ENCODE measurements at places on chromosomes 3 and 15.

DNA sequence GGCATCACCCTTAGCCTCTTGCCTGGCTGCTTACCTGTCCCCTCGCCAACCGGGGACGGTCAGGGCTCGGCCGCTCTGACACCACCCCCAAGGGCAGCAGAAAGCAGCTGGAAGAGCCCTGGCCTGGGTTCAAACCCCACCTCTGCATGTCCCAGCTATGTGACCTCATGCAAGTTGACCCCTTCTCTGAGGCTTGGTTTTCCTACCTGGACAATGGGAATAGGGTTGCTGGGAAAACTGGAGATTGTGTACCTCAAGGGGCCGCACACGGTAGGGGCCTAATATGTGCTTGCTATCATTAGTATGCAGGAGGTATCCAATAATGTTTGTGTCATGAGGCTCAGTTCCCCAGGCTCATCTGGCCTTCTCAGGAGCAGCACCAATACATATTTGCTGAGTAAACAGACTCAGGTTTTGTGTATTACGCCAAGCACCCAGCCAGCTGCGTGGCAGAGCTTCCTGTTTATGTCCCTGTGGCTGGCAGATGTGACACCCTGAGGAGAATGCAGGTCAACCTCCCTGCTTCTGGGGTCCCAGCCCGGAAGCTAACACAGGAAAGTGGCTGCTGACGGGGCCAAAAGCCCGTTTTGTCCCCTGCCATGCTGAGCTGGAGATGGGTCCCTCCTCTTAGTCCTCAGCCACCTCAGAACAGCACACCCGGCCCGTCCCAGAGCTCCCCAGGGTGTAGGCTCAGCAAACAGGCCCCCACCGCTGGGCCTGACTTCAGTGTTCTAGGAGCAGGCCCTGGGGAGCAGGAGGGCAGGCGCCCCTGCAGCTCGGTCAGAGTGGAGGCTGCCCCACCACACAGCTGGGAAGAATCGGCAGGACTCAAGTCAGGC lies 29.7 kb downstream of the PLXND1 start:
- DNase-seq: no peak

- no peak for DNase-seq
Measured at GRCh38 chr15:74994236-74994635, 1.1 kb upstream of the SCAMP5 start.

- DNase-seq: no peak
Measured at GRCh38 chr3:174498638-174499037, 360.5 kb upstream of the NAALADL2 start.

GRCh38 chr15:33236841-33237509 lies 42.5 kb upstream of the FMN1 start:
- DNase-seq: no peak

GRCh38 chr3:160184655-160185054 lies 40.6 kb upstream of the C3orf80 start:
- no peak for DNase-seq

DNA sequence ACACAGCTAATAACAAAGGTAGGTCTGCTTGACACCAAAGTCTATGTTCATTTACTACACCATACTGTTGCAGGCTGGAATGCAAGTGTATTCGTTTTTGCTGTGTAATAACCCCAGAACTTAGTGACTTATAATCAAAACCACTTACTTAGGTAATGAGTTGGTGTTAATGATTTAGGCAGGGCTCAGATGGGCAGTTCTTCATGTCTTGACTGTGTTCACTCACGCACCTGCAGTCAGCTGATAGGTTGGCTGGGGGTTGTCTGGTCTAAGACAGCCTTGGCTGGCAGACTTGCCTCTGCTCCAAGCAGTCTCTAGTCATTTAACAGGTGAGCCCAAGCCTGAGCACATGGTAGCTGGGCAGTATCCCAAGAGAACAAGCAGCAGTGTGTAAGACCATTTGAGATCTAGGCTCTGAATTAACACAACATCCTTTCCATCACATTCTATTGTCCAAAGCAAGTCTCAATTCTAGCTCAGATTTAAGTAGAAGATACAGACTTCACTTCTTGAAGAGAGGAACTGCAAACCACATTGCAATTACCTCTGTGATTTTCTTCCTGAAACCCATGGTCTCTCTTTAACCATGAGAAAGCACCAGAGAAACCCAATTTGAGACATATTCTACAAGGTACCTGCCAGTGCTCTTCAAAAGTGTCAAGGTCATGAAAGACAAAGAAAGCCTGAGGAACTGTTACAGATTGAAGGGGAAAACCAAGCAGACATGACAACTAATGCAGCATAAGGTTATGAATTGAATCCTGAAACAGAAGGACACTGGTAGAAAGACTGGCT lies 13.3 kb upstream of the DCLK3 start:
- no peak for DNase-seq

- DNase-seq: no peak
Measured at GRCh38 chr3:4599612-4600011, 106.5 kb downstream of the ITPR1 start.

GRCh38 chr3:146817704-146818103 lies 212.6 kb upstream of the PLSCR5 start:
- DNase-seq: no peak

DNA sequence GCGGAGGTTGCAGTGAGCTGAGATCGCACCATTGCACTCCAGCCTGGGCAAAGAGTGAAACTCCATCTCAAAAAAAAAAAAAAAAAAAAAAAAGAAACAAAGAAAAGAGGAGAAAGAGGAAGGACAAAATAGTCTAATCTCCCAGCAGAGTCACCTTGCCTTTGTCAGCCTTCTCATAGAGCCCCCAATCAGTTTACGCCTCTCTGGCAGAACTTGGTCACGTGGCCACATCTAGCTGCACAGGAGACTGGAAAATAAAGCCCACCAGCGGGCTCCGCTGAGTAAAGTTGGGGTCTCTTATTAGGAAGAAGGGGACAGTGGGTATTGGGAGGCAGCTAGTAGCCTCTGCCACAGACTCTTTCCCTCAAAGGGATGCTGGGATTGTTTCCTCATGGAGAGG lies 41.9 kb downstream of the USP13 start:
- no peak for DNase-seq

GRCh38 chr15:74593122-74593521 lies 22.5 kb upstream of the CLK3 start:
- DNase-seq: no peak

GRCh38 chr15:89556413-89557262 lies 18.6 kb upstream of the TICRR start:
- peak; percentile 64 for DNase-seq

All from ureter (tissue), 1 donor.